OCI-LY7 (cell line): ENCODE measurements at places on chromosomes 5 and 9. TPM values are rescaled to one million over a fixed set of nuclear protein-coding genes. Genes with fewer than 3 reads are reported as not detected.

DNA sequence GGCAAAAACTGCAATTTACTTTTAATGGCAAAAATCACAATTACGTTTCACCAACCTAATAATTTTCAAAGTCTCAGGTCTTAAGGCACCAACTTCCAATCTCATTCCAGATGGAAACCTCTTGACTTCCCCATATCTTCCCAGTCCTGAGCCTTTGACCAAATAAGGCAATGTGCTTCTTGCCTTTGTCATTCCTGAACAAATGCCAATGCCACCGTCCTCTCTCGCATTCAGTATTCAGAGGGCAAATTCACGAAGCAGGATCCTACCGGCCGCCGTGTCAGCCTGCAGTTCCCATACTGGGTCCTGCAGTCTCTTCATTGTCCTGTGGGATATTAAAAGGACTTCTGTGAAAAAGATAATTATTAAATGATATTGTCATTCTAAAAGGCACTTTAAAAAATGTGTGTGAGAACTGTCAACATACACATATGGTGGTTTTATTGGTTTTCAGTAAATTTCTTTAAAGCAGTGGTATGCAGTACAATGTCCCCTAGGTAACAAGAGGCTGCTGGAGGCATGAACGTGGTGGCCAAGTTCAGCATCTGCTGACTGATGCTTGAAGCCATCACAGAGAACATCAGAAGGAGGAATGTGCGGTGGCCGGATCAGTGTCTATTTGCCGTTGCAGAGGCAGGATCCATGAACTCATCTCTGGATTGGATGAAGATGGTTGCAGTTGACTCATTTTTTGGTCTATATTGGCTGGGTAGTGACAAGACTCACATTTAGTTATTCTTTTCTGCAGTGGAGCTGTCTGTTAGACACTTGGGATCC lies 101.4 kb upstream of the IRX4 start:
- DNase-seq, result no peak

DNA sequence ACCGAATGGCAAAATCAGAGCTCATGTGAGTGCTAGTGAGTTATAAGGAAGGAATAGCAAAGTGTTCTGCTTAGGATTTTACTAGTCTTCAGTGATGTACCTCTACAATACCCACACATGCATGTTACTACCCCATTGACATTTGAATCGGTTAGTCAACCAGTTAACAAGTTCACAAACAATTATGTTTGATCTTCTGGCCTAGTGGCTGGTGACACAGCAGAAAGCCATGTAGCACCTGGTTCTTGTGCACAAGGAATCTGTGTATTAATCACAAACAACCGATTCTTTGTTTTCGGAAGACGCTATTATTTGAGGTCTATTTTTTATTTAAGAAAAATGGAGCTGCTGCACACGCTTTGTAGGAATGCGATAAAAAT lies 41.9 kb downstream of the NTRK2 start:
- no peak for DNase-seq

The NUTM2G gene
- total RNA-seq, result not detected in 2 replicates

The P4HA2 gene
- 0.32 and 0.33 TPM in 2 replicates for total RNA-seq

The DAP gene
- total RNA-seq, result 92.4 and 96.1 TPM in 2 replicates
